Endothelial cell of umbilical vein (primary cell): ENCODE measurements at places on chromosomes 12 and 14.

GRCh38 chr14:91573528-91573893 is 63.4 kb upstream of the PPP4R3A start:
- DNase-seq, result no peak

DNA sequence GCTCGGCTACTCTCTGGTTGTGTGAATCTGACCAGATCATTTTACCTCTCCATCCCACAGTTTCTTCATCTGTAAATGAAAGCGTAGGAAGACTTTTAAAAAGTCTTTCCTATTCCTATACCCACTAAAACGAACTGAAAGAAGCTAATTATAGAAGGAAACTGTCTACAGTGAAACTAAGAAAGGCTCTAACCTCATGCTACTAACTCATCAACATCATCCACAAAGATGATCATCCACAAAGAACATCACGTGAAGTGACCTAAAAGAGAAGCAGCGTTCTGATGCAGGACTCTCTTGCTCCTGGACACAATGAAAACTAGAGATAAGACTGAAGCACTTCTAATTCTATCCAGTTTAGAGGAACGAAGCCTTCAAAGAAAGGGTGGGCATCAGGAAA is 58.5 kb upstream of the OSBPL8 start:
- no peak for DNase-seq

DNA sequence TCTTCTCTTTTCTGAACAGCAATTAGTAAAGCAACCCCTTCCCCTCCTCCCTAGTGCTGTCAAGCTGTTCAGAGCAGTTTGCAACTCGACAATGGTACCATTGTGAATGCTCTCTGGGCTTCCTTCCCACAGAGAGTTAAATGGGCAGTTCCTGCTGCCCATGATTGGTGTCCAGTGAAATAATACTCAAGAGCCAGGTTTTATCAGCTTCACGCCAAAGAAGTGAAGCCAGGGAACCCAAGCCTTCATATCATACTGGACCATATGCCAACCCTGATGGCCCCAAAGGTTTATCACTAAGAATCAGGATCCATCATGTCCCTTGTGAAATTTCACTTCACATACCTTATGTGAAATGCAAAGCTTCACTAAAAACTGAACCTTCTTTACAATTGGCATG is 24.7 kb downstream of the INSM2 start:
- no peak for DNase-seq

- DNase-seq, result no peak
Measured at GRCh38 chr14:76464856-76465255, 88.9 kb downstream of the ESRRB start.

GRCh38 chr12:132367071-132367851 is 37.9 kb upstream of the GALNT9 start:
- no peak for DNase-seq

GRCh38 chr14:61257469-61258057 is 23.6 kb downstream of the TMEM30B start:
- no peak for DNase-seq

DNA sequence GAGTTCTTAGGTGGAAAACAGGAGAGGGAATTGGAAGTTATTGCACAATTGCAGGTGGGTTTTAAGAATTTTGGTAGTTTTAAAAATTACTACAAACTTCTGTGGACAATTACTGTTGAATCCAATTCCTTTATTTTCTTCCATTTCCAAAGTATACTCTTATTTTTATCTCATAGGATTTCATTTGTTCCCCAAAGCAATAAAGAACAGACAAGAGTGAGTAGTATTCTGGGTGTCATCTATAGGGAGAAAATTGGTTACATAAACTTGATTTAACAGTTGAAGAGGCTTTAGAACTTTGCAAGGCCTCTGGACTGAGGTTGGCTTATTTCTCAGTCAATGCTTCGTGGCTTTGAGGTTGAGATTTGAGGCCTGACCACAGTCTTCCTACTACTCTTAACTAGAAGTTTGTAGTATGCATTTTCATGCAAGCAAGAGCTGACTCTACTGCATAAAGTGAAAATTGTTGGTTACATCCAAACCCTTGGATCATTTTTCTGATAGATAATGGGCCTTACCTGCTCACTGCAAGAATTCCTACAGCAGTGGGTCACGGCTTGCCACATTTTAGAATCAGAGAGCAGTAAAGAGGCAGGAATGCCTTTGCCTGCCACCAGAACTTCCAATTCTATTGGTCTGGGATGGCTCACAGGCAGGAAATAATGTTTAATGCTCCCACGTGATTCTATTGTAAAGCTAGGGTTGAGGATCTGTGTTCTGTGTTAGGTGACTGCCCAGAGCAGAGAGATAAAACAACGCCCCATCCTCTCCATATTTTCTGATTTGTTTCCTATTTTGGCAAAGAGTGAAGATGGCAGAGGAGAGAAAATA is 270.5 kb downstream of the TTC6 start:
- no peak for DNase-seq

DNA sequence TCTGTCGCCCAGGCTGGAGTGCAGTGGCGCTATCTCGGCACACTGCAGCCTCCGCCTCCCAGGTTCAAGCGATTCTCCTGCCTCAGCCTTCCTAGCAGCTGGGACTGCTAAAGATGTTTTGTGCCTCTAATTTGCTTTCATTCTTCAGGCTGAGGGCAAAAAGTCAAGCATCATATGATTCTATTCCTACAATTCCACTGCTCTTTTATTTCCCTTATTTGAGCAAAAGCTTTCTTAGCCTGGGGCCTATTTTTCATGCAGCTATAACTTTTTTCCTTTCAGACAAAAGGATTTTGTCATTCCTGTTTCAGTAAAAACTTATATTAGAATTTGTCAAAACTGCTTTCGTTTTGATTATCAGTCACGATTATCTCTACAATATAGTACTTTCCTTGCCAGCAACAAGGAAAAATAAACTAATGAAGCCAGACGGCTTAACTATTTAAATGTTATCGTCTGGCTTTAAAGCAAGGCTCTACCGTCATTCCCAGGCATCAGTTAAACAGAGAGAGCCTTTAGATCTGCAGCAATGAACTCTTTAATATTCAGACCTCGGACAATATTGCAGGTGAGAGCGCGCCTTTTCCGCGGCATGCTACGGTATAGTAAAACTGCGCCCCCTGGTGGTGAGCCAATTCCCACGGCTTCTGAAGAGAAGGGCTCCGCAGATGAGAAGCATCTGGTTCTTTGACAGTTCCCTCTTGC is 1.4 kb upstream of the SLC2A13 start:
- peak; percentile 72 for DNase-seq

GRCh38 chr14:89241257-89241656 is 175.8 kb downstream of the FOXN3 start:
- DNase-seq, result no peak

- DNase-seq, result no peak
Measured at GRCh38 chr14:75191100-75191499, 14.7 kb upstream of the TMED10 start.

DNA sequence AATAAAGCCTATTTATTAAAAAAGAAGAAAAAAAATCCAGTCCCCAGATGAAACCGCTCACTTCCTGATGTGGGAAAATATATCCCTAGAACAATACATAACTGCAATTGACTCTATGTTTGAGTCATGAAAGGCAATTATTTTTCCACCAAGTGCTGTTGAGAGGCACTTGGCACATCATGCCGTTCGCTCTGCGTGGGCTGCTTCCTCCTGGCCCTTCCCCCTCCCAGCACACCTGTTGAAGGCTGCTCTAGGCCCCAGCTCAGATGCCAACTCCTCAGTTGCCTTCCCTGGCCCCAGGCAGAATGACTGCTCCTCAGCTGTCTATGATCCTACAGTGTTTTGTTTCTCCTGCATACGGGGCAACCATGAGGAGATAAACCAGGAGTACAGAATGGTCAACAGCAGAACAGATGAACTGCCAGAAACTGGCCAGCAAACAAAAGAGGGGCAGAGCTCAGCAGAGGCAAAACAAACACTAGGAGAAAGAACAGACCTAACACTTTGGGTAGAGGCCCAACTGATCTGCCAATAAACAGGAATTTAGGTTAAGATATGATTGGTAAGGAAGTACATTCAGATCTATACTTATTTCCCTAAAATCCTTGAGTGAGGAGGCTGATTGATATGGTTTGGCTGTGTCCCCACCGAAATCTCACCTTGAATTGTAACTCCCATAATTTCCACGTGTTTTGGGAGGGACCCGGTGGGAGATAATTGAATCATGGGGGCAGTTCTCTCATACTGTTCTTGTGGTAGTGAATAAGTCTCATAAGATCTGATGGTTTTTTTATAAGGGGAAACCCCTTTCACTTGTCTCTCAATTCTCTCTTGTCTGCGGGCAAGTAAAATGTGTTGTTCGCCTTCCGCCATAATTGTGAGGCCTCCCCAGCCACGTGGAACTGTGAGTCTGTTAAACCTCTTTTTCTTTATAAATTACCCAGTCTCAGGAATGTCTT is 58.6 kb downstream of the SLC38A1 start:
- DNase-seq, result peak; percentile 85

GRCh38 chr12:84313323-84313675 is 599.3 kb downstream of the SLC6A15 start:
- no peak for DNase-seq

DNA sequence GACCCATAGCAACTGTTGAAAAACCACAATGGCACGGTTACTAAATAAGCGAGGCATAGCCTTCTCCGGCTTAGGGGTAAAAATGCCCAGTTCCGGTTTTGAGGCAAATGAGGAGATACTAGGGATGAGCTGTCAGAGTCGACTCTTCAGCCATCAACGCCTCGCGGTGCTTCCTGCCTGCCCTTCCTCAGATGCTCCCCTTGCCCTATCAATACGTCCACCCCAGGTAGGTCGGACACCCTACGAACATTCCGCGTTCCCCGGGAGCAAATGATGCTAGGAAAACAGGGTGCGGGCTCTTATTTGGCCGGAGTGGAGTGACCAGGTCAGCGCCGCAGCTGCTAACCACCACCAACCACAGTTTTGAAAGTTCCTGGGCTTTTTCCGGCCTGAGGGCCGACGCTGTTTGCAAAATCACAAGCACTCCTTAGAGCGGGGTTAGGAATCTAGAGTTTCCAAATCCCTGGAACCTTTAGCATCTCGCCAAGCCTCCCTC is 1.2 kb downstream of the SRSF9 start:
- no peak for DNase-seq

DNA sequence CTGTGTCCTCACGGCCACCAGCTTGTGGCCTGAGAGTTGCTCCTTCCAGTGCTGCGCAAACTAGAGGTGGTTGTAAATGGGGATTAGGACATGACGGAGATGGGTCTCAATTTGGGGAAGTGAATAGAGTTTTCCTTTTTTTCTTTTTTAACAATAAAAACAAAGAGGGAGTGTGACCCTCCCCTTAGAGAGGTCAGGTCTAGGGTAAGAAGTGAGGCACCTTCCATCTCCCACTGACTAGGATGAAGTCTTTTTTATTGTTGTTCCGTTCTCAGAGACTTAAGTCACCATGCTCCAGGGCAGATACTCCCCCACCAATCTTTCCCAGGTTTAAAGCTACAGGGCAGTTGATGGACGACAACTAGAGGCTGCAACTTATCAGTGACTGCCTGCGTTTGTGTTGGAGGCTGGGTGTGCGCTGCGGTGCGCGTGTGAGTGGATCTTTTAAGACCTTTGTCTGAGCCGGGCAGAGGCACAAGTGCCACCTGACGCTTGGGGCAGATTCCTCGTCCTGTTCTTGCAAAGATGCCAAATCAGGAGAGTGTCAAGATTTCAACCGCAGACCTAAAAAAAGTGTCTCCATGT is 2.1 kb upstream of the GSC start:
- no peak for DNase-seq

DNA sequence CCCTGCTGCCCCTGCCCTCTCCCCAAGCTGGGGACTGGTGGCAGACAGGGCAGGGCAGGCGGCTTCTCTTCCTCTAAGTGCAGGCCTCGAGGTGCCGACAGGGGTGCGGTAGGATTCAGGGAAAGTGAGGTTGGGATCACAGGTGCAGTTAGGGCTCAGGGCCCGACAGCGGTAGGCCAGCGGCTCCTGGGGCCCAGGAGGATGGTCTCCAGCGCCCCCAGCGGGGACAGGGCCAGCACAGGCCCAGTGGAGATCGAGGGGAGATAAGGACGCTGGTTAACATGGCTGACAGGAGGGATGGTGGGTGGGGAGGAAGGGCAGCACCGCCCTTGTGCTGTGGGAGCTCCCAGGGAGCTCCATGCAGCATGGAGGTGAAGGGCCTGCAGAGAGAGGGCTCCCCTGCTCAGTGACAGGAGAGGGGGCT is 935 bp upstream of the CRIP1 start:
- DNase-seq, result peak; percentile 33

DNA sequence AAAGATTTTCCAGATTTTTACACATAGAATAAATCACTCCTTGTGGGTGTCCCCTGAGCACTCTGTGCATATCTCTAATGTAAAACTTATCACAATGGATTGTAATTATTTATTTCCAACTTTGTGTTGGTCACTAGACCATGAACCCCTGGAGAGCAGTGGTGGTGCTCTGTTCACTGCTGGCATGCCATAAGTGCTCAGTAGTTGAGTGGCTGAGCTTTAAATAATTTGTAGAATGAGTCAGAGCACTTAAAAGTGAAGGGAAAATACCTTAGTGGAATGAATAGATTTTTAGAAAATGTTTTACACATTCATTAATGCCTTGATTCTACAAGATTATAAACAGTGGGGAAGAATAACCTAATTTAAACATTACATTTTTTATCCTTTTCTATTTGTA is 6.3 kb downstream of the MGAT4C start:
- DNase-seq, result no peak

DNA sequence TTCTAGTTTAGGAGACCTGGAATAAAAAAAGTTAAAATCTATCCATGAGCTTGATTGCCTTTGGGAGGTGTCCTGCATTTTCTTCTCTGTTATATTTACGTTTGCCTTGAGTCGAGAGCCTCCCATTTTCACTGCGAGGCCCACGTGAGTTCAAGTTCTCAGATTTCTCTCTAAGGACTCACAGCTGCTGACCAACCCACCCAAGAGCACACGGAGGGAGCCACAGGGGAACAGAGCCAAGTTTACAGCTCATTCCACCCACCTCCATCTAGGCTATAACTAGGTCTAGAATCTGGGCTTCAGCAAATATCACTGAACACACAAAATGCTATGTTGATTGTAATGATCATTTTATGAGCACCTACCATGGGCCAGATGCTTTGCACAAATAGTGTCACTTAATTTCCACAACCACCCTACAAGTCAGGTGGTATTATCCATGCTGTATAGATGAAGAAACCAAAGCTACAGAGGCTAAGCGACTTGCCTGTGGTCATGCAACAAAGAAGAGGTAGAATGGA is 16.7 kb downstream of the ALDH1L2 start:
- no peak for DNase-seq

DNA sequence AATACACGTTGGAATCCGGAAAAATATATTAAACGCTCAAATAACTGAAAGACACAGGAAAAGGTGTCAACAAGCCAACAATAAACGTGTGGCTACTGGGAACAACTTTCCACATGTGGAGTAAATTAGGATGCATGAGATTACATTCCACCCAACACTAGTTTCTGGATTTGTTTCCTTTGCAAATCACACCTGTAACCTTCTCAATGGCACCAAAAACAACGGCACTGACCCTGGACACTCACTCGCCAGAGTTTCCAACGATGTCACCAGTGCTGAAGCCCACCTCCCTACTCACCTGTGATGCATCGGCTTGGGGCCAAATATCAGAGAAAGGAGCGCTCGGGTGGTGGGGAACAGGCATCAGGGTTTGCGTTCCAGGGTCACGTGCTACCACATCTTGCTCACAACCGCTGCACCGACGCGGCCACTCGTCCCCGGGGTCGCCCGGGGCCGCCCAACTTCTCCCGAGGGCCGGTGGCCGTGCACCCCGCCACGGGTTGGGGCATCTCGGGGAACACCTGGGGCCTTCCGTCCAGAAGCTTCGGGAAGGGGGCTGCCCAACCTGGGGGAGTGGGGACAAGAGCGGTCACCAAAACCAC is 629 bp downstream of the PRDM4 start:
- peak; percentile 30 for DNase-seq

- DNase-seq, result peak; percentile 72
Measured at GRCh38 chr12:113231235-113232088, 10.2 kb downstream of the TPCN1 start.

GRCh38 chr12:111407377-111408115 is 1.8 kb downstream of the SH2B3 start:
- no peak for DNase-seq
